ENCODE measurements at places on chromosomes 2 and 18. TPM values are rescaled to one million over a fixed set of nuclear protein-coding genes. Genes with fewer than 3 reads are reported as not detected.

The ALPI gene
- total RNA-seq = not detected

The MGAT5 gene
- 47.8 TPM for total RNA-seq

DNA sequence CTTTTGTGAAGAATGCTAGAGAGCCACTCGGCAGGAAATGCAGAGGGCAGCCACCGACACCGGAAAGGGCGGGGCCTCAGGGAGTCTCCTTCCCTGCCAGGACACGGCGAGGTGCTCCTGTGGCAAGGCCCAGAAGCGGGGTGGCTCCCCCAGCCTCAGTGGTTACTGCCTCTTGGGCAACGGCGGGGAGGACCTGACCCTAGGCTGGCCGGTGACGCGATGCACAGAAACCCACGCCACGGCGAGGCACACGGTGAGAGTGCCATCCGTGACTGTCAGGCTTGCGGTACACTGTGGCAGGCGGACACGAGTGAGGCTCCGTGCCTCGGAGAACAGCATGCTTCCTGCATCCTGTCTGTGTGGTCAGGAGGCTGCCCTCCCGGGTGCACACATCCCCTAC lies 47.8 kb downstream of the ZAP70 start:
- DNase-seq = no peak

The APCDD1 gene
- total RNA-seq = 0.83 TPM

The MDH1B gene
- 0.54 TPM for total RNA-seq

The OR6B2 gene
- not detected for total RNA-seq

GRCh38 chr2:109285244-109285651 lies 156.2 kb downstream of the SH3RF3 start:
- peak; percentile 41 for DNase-seq

Measured in IMR-90 (cell line).